ENCODE measurements at places on chromosomes 2 and 18.

GRCh38 chr2:158778243-158778642, 16.9 kb upstream of the DAPL1 start:
- DNase-seq, result no peak

DNA sequence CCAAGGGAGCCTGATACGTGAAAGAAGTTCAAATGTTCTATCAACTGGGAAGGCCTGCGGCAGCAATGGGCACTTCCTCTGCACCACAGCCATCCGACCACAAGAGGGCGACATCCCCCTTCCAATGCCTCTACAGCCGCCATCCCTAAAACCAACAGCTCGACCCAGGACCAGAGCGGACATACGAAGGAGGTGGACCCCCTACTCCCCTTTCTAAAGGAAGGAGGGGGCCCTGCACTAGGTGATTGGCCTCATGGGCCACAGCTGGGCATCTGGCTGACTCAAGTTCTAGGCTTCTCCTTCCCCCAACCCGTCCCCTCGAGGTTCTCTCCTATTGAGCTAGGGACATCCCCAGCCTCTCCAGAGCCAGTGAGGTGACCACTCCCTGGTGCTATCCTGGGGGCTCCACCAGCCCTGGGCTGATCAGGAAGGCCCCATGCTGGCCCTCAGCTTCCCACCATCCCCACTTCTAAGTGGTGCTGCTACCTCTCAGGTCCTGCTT, 217.2 kb downstream of the TNS1 start:
- DNase-seq, result peak; percentile 73

DNA sequence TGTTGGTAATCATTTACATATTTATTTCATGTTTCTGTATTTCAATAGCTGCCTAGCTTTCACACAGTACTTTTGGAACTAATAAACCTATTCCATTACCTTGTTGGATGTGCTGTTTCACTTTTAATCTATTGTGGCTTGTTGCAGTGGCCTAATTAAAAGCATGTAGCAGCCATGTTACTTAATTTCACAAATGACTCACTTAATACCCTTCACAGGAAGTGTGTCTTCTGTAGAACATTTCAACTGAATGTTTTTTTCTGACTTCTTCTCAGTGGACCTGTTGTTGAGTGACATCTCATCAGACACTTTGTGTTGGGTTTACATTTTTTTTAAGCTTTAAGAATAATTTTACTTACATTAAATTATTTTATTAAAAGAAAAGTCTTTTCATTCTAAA, 260.5 kb upstream of the THUMPD2 start:
- DNase-seq, result no peak

- DNase-seq, result no peak
These were observed 130.7 kb downstream of the ANKRD44 start for GRCh38 chr2:197179744-197180498.

- DNase-seq, result no peak
These were observed 25.6 kb upstream of the CASP8 start for GRCh38 chr2:201234663-201235135.

GRCh38 chr2:12094134-12094533, 347.7 kb downstream of the LPIN1 start:
- no peak for DNase-seq
